RKO (cell line): ENCODE measurements at places on chromosomes 7 and 10.
A peak's percentile ranks its signal among the peaks of the same experiment; 100 is the strongest.

- no peak for DNase-seq
Observed at GRCh38 chr7:137935884-137936508, 65.9 kb downstream of the CREB3L2 start.

- no peak for DNase-seq
Observed at GRCh38 chr7:96199421-96199820, 122.5 kb downstream of the SLC25A13 start.

- DNase-seq, result no peak
Observed at GRCh38 chr7:29463504-29464158, 100.0 kb upstream of the PRR15 start.

DNA sequence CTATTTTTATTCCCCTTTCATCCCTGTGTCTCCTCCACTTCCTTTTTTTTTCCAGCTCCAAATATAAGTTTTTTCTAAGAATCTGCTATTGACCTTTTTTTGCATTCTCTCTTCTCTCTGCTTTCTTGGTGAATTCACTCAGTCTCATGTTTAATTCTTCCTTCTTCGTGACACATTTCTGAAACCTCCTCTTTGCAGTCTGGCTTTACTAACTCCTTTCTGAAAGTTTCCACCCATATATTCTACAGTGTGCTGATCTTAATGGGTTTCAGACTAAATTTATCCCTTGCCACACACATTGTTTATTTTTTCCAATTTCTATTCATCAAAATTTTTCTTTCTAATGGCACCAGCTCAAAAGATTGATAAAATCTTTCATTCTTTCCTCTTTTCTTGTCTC lies 47.8 kb upstream of the CALD1 start:
- no peak for DNase-seq

GRCh38 chr10:76879116-76879913 lies 758.3 kb downstream of the KCNMA1 start:
- DNase-seq, result no peak

- no peak for DNase-seq
Observed at GRCh38 chr7:147578196-147578595, 1012.4 kb upstream of the C7orf33 start.

GRCh38 chr10:129497013-129497412 lies 30.0 kb downstream of the MGMT start:
- no peak for DNase-seq

- DNase-seq, result no peak
Observed at GRCh38 chr10:76892766-76893479, 744.7 kb downstream of the KCNMA1 start.

GRCh38 chr7:155107126-155107525 lies 37.0 kb downstream of the HTR5A start:
- no peak for DNase-seq

DNA sequence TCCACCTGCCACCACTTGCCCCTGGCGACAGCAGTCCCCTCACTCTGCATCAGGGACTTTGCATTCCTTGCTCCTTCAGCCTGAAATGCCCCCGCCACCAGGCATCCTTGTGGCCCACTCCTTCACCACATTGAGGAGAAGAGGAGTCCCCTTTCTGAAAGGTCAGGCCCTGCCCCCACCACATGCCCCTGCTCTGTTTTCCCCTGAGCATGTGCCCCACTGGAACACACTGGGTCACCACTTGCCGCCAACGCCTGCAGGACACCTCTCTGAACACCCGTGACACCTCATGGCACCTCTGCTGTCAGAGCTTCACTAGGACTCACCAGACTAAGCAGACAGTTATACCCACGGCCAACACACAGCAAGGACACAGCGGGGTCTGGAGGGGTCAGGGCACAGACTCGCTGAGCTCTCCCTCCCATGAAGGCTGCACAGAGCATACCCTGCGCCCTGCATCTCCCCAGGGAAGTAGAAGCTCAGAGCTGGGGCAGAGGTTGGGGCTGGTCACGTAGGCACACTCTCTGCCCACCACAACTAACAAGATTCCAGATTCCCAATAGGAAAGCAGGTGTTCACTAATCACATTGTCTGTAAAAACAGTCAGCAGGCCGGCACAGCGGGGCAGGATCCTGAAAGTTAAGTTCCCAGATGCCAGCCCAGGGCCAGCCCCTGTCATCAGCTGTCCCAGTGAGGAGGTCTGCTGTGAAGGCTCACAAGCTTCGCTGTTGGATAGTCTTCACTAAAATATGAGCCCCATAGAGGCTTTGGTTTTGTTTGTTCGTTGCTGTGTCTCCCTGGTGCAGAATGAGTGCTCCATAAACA lies 5.8 kb upstream of the AOC1 start:
- DNase-seq, result no peak

GRCh38 chr10:71009126-71009525 lies 120.8 kb upstream of the PCBD1 start:
- no peak for DNase-seq

- no peak for DNase-seq
Observed at GRCh38 chr10:132898391-132899053, 43.8 kb downstream of the CFAP46 start.

- DNase-seq, result no peak
Observed at GRCh38 chr7:43621729-43622448, 39.0 kb downstream of the STK17A start.

- DNase-seq, result peak; percentile 91
Observed at GRCh38 chr10:73998929-73999691, 1.2 kb downstream of the VCL start.

DNA sequence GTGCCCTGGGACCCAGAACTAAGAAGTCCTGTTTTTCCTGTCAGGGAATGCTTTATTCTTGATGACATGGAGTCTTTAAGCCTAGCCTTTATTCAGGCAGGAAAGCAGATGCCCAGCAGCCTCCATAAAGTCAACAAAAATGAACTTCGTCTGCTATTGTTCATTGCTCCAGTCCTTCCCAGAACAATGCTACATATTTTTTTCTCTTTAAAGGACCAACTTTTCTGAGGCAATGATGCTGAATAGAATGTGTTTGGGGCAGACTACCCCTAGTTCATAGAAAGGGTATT lies 47.6 kb upstream of the PDCD4 start:
- no peak for DNase-seq

- peak; percentile 12 for DNase-seq
Observed at GRCh38 chr7:16669581-16669980, 23.6 kb downstream of the BZW2 start.

DNA sequence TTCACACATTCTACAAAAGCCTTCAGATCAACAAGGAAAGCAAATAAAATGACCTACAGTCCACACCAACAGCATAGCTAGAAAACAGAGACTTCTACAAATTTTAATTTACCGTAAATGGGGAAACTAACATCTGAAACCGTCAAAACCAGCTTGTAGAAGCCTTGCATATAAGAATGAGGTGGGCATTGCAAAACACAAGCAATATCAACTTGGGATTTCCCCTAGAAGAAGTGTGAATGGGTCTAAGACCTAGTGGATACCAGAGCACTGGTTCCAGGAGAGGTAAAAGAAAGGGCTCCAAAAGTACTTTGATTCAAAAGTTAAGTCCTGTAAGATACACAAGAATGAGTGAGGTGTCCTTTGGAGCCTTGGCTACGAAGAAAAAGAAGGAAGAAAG lies 18.7 kb downstream of the RTKN2 start:
- no peak for DNase-seq

- no peak for DNase-seq
Observed at GRCh38 chr7:148747274-148747673, 48.6 kb downstream of the CUL1 start.

- no peak for DNase-seq
Observed at GRCh38 chr10:126924915-126925300, 19.7 kb downstream of the DOCK1 start.
